ENCODE measurements at places on chromosomes 1 and 21.

DNA sequence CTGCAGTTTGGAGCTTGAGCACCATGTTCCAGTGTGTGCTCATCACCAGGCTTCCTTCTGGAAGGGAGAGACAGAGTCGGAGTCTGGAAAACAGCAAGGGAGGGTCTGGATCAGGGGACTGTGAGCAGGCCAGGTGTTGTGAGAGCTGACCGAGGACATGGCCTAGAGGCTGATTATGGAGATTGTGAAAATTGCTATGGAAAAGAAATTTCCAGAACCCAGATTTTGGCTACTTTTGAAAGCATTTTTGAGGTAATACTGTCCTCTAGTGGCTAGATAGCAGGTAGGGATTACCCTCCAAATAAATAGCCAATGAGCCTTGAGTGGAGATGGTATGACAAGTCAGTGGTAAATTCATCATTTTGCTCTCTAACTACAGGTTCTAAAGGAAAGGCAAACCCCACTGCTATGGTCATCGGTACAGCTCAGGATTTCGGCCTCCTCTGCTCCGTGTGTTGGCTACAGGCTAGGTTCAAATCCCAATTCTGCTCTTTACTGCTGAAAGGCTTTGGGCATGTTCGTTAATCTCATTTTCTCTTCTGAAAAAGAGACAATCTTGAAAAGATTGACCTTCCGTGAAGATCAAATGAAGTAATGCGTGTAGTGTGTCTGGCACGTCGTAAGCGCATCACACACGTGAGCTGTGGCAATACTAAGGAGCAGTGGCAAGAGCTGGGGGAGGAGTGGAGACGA, 1.0 kb upstream of the HAO2 start:
- no peak for DNase-seq

- no peak for DNase-seq
These were observed 161.0 kb downstream of the DHRS3 start for GRCh38 chr1:12456979-12457378.

- DNase-seq = no peak
These were observed 135.1 kb upstream of the MAGI3 start for GRCh38 chr1:113255038-113255719.

DNA sequence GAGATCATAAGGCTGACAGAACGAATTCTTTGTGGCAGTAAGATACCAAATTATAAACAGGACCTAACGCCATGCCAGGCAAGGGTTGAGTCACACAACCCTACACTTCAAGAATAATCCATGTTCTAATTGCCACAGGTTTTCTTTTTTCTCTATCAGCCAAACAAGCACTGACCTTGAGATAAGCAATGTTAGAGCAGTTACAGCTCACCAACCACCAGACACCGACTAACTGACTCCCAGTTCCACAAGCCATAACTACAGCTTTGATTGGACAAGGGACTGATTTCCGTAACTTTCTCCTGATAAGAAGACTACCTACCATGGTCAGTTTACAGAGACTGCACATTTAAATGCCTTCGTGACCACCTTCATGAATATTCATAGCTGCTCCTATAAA, 149.6 kb downstream of the PTPRU start:
- no peak for DNase-seq

DNA sequence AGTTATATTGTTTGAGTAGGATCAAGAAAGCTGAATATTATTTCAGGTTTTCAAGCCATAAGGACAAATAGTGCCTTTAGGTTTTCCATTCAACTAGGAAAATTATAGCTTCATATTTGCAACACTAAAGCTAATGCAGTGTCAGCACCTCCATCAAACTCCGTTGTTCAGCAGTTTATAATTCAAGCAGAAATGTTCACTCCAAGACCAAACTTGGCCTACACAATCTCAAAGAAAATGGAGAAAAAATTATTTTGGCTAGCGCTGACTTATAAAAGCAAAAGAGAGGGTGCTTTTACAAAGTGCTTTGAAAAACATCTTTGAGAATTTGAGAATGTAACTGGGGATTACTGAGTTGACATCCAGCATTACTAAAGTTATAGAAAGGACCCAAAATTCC, 1.4 kb downstream of the SPAG17 start:
- DNase-seq = no peak

DNA sequence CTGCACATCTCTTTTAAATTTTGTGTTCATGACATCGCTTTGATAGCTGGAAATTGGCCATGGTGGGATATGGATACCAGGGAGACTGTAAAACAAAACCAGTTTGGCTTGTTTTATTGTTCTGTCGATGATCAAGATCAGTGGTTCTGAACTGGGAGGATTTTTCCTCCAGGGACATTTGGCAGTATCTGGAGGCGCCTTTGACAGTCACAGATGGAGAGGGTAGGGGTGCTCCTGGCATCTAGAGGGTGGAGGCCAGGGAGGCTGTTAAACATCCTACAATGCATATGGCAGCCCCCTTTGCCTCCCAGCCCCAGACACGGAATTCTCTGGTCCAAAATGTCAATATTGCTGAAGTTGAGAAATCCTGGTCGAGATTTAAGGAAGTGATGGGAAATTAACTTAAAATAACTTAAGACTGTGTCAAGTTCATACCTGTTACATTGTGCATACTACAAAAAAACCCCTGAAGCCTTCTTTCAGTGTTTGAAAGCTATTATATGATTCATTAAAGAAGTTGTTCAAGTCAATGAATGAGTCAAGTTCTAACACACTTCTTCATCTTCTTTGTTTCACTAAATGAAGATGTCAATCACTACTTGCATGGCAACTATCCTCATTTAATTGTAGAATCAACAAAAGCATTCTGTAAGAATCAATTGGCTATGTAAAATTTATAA, 150.9 kb downstream of the KCNJ6 start:
- no peak for DNase-seq

DNA sequence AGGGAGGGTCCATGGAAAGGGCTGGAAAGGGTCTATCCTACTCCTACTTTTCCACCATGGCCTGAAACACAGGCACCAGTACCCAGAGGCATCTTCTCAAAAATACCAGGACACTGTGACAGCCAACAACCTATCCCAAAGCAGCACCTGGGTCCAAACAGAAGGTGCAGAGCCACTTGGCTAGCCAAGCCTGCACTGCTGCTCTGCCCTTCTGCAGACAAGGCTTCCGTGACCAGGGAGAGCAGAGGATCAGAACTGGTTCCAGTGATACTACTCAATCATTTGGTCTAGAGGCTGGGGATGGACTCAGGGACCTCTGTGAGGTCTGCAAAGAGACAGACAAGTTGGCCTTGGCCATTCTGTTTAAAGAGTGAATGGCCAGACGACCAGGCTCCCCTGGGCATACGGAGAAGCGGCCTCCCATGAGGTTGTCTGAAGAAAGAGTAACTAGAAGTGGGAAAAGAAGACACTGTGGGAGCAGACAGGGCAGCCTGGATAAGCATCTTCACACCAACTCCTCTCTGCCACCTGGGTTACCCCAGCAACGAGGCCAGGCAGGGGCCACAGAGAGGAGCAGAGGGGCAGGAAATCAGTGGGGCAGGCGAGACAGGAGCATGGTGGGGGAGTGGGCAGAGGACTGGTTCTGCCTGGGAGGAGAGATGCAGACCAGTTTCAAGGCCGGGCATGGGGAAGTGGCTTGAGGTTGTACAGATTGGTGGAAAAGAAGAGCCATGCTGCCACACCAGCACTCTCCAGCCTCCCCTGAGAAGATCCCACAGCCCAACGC, 5.7 kb downstream of the KCNN3 start:
- no peak for DNase-seq

GRCh38 chr1:54132495-54132894, 20.3 kb downstream of the CDCP2 start:
- no peak for DNase-seq

GRCh38 chr1:228291906-228292608, 84.2 kb downstream of the OBSCN start:
- no peak for DNase-seq

GRCh38 chr1:40143891-40144575, 17.2 kb upstream of the RLF start:
- DNase-seq = no peak

GRCh38 chr1:54268762-54269297, 68.9 kb downstream of the MRPL37 start:
- no peak for DNase-seq

Data from D721Med (cell line).